ENCODE measurements at places on chromosomes 7 and 10. TPM values are rescaled to one million over a fixed set of nuclear protein-coding genes. Genes with fewer than 3 reads are reported as not detected.

The PTPRZ1 gene
- not detected for total RNA-seq

The GIMAP4 gene
- 1.8 TPM for total RNA-seq

The ADRA2A gene
- 0.36 TPM for total RNA-seq

The GRM8 gene
- total RNA-seq, result not detected

The TWIST1 gene
- total RNA-seq, result 13.5 TPM
